ENCODE measurements at places on chromosomes 5 and 9.

GRCh38 chr9:124347968-124348358 lies 67.3 kb downstream of the PSMB7 start:
- no peak for DNase-seq

DNA sequence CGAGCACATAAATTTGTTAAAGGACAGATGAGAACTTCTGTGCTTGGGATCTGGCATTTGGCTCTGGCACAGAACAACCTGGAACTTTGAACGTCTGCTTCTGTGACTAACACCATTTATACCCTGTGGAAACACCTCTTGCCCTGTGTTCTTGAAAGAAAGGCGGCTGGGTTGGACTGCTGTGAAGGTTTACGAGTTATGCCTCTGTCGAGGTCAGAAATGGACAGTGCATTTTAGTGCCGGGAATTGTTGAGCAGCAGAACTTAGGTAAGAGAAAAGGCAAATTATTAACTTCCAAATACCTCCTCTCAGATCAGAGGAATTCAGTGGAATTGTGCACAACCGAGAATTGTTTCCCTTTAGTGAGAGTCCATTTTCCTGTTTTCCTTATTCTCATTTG lies 14.1 kb upstream of the INIP start:
- no peak for DNase-seq

- DNase-seq = no peak
Measured at GRCh38 chr9:129307227-129307970, 129.3 kb upstream of the IER5L start.

- peak; percentile 89 for DNase-seq
Measured at GRCh38 chr5:179060116-179061008, at the start of gene ZNF354C. ZNF354C (plus strand) TSS chr5:179060373; CDS start chr5:179062069, 1,696 bp downstream.

DNA sequence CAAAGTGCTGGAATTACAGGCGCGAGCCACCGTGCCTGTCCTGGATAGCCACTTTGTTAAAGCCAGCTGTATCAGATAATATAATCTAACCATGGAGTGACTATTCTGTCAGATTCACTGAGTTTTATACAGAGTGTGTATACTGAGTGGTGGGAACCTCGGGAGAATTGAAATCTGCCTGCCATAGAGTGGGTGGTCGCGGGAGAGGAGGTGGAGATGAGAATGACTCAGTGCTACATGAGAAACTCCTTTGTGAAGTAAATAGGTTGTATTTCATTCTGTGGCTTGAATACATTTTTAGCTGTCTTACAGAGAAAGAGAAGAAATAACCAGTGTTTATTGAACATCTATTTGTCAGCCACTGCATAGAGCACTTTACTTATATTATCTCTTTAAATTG lies 26.4 kb downstream of the ATP6V0E1 start:
- no peak for DNase-seq

- no peak for DNase-seq
Measured at GRCh38 chr5:17951392-17952169, 317.3 kb downstream of the TAF11L14 start.

DNA sequence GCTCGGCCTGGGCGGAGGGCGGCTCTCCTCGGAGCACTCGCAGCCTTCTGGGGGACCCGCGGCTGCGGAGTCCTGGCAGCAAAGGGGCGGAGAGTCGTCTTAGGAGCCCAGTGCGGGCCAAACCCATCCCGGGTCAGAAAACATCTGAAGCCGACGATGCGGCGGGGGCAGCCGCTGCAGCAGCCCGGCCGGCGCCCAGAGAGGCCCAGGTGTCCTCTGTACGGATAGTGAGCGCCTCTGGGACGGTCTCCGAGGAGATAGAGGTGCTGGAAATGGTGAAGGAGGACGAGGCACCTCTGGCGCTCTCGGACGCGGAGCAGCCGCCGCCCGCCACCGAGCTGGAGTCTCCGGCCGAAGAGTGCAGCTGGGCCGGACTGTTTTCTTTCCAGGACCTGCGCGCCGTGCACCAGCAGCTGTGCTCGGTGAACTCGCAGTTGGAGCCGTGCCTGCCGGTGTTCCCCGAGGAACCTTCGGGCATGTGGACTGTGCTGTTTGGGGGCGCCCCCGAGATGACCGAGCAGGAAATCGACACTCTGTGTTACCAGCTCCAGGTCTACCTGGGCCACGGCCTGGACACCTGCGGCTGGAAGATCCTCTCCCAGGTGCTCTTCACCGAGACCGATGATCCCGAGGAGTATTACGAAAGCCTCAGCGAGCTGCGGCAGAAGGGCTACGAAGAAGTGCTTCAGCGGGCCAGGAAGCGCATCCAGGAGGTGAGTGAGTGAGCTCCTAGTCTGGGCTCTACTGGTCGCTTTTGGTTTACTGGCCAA lies 1.2 kb downstream of the JMY start:
- DNase-seq = peak; percentile 34

GRCh38 chr9:17315341-17315740 lies 180.5 kb downstream of the CNTLN start:
- DNase-seq = no peak

DNA sequence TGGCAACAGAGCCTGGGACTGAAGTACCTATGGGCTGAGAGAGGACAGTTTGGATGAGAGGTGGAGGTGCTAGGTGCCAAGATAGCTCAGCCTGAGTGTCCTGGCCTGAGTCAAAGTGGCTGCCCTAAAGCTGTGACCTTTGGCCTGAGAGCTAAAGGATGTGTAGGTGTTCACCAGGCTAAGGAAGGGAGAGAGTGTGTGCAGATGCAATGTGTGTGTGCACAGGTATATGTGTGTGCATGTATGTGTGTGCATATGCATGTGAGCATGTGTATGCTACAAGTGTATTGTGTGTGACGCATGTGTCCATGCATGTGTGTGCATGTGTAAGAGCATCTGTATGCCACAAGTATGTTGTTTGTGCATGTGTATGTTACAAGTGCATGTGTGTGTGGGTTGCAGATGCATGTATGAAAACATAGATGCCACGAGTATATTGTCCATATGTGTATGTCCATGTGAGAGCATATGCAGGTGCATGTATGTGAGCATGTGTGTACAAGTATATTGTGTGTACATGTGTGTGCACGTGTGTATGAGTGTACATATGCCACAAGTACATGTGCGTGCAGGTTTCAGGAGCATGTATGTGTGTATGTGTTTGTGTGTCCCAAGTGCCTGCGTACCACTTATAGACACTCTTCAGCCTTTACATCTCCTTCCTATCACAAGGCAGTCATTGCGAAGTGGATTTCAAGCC lies 102.6 kb downstream of the SH3TC2 start:
- no peak for DNase-seq

- DNase-seq = no peak
Measured at GRCh38 chr9:33135031-33135461, 32.1 kb downstream of the B4GALT1 start.

DNA sequence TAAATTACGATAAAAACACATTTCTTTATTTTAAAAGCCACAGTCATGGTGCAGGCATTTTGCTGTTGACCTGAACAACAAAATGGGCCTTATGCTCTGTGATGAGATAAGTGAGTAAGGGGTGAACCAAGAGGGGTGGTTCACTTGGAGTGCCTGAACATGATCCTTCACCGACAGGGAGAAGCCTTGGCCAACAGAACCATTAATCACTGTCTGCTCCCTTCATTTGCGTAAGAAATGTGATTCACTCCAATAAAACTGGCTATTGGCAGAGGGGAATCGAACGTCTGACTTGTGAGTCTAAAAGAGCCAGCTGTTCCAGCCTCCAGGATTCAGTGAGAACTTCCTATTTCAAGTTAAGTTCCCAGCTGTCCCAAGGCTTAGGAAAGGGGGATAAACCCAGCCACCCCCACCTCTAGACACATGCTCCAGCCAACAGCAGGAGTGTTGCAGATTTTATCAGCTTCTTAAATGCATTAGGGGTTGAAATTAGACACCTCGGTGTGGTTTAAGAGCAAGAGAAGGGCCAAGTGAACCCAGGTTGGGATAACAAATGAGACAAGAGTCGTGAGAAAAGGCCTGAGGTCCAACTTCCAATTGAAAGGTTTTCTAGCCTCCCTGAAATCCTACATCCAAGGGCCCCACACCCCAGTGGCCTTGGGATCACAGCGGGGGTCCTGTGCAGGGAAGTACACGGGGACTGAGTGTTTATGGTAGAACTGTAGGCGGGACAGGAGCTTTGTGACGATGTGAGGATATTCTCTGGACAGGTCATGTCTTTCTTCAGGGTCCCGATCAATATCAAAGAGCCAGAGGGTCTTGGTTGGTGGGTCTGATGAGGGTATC lies 131.4 kb upstream of the LHFPL2 start:
- DNase-seq = no peak

DNA sequence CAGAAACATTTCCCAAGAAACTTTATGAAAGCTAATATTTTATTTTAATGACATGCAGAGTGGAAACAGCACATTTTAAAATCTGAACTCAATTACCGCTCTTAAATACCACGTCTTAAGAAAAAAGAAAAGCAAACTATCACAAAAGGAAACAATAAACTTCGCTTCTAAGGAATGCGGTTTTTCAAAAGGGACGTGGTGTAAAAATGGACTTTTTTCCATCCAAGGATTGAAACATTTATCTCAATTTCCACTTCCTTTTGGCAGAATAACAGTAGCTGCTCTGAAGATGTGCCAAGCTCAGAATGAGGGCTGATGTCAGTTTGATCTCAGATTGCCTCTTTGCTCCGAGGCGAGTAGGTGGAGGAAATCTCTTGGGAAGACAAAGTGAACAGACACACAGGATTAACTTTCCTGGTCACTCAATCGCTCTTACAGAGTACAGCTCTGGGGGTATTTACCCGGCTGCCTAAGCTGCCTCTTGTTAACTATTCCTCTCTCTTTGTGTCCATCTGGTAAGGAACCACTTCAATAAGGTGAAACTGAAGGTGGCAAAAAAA lies 158.5 kb downstream of the TRPM6 start:
- DNase-seq = no peak

GRCh38 chr9:95167998-95168397 lies 149.5 kb downstream of the FANCC start:
- DNase-seq = peak; percentile 68

DNA sequence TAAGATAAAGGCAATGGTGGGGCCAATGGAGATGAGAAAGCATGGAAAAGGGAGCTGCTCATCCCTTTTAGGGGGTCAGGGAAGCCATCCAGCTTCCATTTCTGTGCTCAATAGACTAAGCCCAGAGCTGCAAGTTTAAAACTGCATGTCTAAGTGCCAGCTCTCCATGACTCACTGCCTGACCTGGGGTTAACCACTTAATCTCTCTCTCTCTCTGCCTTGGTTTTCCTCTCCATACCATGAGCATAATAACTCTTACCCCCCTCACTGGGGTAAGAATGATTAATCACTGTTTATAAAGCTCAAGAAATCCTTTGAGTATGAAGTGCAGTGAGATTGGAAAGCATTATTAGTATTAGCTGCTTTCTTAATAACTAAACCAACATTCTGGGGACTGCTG lies 1382.4 kb upstream of the WWC1 start:
- no peak for DNase-seq

DNA sequence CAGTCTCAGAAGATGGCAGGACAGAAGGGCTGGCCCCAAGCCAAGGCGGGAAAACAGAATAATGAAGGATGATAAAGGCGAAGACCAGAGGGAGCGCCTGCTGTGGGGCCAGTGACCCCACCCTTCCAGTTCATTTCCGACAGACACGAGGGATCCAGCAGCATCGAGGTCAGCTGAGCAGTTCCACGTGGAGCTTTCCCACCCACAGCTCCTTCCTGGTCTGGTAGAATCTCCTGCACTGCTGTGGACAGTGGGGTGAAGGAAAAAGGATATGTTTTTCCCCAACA lies 265.9 kb upstream of the VLDLR start:
- no peak for DNase-seq

GRCh38 chr5:107875833-107876232 lies 205.1 kb upstream of the EFNA5 start:
- no peak for DNase-seq

DNA sequence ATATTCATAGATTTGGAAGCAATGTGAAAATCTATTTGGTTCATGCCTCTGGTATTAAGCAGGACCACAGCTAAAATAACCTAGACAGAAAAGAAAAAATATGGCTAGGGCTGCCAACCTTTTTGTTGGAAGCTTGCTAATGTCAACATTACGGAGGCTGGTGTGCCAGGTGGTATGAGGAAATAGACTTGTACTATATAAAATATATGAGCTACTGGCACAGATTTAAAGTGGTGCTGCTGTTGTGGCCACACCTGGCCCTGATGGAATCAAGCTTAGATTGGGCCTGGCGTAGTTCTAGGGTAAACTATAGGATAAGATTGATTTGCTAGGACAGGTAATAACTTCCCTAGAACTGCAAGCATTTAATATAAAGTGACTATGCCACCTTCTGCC lies 10.6 kb upstream of the PARP8 start:
- no peak for DNase-seq

GRCh38 chr9:32524892-32525708 lies 896 bp downstream of the RIGI start:
- DNase-seq = peak; percentile 24

DNA sequence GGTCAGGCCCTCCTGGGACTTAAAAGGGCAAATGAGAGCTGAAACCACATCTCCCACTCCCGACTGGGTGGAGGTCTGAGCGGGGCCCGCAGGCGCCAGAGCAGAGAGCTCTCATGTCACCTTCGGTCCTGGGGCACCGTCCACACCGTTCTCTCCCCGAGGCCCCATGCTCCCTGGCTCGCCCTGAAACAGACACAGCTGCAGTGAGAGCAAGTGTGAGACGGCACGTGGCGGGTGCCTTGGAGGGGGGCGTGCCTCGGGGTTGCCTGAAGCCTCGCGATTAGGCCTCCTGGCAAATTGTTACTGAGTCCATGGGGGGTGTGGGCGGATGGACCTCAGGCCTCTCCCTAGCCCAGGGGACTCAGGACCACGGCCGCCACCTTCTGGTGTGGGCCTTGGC lies 24.1 kb upstream of the PHYKPL start:
- DNase-seq = no peak

DNA sequence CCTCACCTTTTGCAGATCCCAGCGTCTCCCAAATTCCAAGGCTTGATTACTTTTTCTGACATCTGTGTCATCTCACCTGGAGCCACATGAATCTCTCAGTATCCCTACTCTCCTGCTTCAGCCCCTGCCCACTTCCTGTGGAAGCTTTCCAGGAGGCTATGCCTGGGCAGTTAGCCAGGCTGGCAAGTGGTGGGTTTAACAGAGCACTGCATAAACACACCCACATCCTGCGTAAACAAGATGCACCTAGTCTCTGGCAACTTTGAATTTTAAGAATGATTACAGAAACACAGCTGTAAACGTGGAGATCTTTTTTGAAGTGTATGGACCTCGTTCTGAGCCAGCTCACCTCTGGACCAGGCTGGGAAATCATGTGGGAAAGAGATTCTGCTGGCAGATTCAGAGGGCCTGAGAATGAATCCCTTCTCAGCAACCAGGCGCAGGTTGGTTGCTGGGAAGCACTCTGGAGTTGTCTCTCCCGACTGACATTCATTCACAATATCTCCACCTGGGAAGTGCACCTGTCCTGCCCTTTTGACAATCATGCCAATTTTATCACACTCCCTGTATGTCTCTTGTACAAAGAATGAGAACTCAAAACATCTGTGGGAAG lies 55.7 kb upstream of the FANCC start:
- no peak for DNase-seq

Data from CD4-positive, alpha-beta T cell treated with Interleukin-12 subunit alpha and Interleukin-12 subunit beta, for 1 hour (primary cell).